Activated T-cell treated with anti-CD3 and anti-CD28 coated beads for 24 hours (primary cell): ENCODE measurements at places on chromosomes 4 and X.

GRCh38 chr4:110270492-110271197, 72.2 kb upstream of the ELOVL6 start:
- no peak for DNase-seq

- DNase-seq = no peak
These were observed 13.4 kb upstream of the P2RY10 start for GRCh38 chrX:78931814-78932213.

GRCh38 chrX:136159611-136160025, 12.3 kb downstream of the FHL1 start:
- no peak for DNase-seq

GRCh38 chrX:12779534-12779933, 11.7 kb upstream of the PRPS2 start:
- no peak for DNase-seq

DNA sequence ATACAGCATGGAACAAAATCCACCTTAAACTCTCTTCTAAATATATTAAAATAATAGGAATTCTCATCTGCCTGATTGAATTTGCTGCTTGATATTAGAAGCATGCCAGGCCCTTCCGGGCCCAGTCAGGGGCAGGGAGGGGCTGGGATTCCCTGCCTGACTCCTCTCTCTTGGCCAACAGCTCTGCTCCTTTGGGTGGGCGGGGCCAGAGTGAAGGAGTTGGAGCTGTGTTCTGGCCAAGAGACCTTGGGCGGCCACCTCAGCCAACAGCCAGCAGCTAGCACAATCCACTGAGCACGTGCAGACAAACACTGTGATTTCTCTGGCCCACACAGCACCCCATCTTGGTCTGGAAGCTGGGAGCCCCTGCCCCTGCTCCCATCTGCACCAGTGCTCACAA, 140.3 kb downstream of the PJA1 start:
- no peak for DNase-seq

GRCh38 chr4:159685340-159686092, 582.6 kb downstream of the RAPGEF2 start:
- no peak for DNase-seq

DNA sequence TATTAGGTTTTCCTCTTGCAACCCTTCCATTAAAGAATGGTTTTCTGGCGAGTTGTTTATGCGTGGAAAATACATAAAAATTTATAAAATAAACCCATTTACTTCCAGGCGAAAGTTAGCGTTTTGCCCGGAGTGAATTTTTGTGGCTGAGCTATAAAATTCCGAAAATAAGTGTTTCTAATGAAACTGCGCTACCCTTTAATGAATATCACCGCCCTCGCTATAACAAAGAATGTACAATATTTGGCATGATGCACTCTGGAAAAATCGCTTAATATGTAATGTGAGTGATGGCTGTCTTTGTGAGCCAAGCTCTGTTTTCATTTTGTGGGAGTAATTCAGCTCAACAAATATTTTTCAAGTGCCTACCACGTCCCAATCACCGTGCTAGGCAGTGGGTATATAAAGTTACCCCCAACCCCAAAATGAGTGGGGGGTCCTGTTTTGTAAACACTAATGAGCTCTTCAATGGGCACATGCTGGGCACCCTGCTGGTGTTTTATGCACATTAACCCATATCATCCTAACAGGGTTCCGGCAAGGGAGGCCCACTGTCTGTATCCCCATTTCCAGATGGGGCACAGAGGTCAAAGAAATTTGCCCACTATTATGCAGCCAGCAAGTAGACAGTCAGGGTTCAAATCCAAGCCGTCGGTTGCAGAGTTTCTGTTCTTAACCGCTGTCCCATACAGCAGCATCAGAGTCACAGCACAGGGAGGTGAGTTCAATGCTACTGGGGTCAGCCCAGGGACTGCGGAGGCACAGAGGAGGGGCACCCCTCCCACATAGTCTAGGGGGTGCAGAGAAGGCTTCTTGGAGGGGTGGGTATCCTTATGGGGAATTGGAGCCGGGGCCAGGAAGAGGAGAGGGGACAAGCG, 65.7 kb upstream of the STX18 start:
- no peak for DNase-seq

DNA sequence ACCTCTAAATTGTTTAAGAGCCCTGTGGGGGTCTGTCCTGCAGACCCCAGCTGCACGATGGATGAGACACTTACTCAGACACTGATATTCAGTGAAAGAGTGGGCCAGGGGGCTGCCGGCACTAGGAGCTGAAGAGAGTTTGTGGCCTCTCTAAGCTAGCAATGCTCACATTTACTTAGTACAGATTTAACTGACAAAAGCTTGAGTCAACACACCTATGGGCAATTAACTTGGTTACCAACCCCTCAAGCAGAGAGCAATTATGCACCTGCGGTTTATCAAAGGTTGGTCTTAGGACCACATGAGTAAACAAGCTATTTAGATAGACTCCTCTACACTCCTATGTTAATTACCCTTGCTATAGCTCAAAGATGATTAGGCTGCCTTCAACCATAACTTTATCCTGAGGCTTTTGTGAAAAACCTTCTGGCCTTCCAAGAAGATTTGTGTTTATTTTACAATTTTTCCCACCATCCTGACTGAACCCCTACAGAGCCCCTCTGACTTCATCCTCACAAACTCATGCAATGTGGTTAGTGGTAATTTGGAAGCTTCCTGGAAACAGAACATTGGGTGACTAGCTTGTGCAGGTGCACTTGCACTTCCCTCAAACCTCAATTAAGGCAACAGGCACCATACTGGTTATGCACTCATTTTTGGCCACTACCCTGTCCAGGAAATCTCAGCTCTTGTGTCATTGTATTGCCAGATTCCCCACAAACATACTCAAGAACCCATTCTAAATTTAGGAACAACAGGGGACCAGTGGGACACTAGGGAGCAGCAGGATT, 234.4 kb upstream of the ITM2A start:
- no peak for DNase-seq

- DNase-seq = peak; percentile 39
These were observed at the start of gene PCYT1B for GRCh38 chrX:24647257-24648058. Gene PCYT1B (minus strand): TSS chrX:24647347. CDS start chrX:24647105, 242 bp downstream.

- DNase-seq = no peak
These were observed 91.0 kb downstream of the IL15 start for GRCh38 chr4:141727420-141727819.

GRCh38 chr4:152168987-152169616, 366.8 kb downstream of the FBXW7 start:
- no peak for DNase-seq

DNA sequence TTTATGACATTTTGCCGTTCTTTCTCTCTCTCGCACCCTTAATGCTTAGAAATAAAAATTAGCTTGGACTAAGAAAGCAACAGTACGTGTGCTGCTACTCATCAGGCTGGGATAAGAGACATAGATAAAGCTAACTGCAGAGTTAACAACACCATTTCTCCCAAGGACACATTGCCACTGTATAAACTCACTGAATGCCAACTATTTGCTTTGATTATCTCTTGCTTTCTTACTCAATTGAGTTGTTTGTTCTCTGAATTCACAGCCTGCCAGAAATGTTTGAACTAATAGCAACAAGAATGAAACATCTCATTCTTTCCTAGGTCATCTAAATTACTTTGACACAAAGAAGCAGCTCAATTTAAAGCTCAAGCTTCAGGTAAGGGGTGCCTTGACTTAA, 34.6 kb downstream of the F8 start:
- no peak for DNase-seq

DNA sequence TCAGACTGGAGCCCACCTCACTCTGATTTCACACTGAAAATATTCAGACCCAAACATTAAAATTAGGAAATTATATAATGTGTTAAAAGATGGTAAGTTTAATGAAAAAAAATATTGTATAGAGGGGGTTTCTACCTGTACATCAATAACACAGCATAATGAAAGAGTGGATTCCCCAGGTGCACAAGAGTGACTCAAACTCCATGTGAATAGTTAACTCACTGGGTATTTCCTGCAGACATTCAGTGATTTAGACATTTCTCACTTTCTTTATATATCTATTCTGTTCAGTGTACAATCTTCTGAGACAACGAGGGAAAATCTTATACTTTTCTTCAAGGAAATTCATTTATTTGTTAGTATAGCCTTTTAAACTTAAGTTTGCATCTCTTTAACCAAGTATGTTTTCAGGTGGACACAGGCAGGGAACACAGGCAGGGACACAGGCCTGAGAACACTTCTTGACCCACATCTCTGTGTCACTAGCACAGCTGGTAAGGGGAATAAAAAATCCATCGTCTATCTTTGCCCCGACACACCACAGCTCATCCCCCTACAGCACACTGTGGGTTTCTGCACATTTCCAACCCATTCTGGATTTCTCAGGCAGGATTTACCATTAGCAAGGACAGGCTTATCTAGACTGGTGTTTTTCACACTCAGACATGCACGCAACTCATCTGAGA, 525.5 kb upstream of the BOD1L1 start:
- DNase-seq = no peak

DNA sequence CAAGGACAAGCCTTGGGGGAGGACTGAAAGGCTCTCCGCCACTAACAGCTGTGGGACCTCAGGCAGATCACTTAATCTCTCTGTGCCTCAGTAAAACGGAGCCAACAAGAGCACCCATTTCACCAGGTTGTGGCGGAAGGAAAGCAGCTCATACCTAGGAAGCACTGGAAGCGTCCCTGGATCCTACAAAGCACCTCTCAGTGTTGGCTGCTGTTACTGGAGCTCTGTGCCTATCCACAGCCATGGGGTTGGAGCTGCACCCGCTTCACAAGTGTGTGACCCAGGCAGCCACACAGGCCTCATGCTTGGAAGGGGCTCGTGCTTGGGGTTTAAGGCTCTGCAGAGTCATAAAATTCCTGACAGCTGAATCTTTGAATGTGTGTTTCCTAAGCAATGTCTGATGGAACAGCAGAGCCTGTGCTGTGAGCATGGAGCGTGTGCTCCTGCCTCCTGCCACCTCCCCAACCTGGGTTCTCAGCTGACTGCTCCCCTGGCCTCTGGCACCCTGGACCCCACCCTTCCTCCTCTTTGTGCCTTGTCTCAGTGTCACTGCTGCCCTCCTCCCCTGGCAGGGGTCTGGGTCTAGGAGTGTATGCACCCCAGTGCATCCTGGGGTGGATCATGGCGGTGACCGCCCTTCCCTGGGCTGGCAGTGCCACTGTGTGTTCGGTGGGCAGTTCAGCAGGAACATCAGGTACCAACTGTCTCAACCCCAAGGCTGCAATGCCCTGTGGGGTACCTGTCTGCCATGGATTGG, 14.4 kb upstream of the MAN2B2 start:
- no peak for DNase-seq

DNA sequence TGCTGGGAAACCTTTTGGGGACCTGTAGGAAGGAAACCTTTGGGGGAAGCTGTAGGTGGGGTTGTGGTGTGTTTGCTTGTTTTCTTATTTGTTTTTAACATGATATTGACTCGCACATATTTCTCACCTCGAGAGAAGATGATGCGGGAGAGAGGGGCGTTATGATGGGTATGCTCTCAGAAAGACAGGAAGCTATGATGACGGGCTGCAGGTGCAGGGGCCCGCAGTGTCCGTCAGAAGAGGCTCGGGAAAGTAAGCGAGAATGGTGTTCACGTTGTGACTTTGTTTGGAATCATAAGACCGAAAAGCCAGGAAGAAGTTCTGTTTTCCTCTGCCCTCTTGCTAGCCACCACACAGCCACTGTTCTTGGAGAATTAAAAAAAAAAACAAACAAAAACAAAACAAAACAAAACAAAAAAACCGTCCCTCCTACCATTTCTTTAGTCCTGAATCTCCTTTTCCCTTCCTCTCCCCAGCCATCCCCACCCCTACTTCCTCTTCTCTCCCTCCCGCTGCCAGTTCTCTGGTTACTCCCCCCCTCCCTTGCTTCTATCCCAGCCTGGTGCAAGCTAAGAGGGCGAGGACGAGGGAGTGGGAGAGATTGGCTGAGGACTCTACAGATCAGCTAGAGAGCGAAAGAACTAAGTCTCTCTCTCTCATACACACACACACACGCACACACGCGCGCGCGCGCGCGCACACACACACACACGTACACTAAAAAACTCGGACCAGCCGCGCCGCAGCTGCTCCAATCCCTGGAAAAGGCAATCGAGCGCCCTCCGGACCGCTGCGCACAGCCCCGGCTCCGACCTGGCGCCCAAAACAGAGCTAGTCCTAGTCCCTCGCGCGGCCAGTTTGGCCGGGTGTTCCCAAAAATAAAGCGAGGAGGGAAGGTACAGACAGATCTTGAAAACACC, at the start of gene BMP3:
BMP3 (plus strand) TSS at position 648 of the 920 bp plus-strand sequence. CDS start 577 bp downstream, outside the sequence.
- DNase-seq = no peak

GRCh38 chr4:26942871-26943270, 82.2 kb downstream of the STIM2 start:
- no peak for DNase-seq

GRCh38 chr4:131989576-131989975, 1159.5 kb upstream of the PCDH10 start:
- no peak for DNase-seq
